Hepatocyte (in vitro differentiated cells): ENCODE measurements at places on chromosomes 16 and 17. TPM values are rescaled to one million over a fixed set of nuclear protein-coding genes. Genes with fewer than 3 reads are reported as not detected.

DNA sequence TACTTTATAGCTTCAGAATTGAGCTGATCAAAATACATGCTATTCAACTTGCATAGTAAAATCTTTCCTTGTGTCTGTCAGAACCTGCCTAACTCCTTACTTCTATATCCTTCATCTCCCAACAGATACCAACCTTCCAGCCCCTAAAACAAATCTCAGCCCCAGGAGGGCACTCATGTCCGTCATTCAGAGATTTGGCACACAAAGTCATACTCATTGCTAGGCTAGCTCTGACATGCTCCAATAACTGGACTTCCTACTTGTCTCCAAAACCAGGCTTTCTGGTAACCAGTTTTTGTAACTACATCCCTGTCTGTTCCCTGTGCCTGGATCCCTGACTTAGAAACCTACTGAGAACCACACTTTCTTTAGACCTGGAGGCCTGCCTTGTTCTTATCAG lies 37.5 kb upstream of the DHX40 start:
- H3K36me3 ChIP-seq = no peaks in the 10 kb centered on the region
- no peaks in the 10 kb centered on the region for H3K27me3 ChIP-seq

DNA sequence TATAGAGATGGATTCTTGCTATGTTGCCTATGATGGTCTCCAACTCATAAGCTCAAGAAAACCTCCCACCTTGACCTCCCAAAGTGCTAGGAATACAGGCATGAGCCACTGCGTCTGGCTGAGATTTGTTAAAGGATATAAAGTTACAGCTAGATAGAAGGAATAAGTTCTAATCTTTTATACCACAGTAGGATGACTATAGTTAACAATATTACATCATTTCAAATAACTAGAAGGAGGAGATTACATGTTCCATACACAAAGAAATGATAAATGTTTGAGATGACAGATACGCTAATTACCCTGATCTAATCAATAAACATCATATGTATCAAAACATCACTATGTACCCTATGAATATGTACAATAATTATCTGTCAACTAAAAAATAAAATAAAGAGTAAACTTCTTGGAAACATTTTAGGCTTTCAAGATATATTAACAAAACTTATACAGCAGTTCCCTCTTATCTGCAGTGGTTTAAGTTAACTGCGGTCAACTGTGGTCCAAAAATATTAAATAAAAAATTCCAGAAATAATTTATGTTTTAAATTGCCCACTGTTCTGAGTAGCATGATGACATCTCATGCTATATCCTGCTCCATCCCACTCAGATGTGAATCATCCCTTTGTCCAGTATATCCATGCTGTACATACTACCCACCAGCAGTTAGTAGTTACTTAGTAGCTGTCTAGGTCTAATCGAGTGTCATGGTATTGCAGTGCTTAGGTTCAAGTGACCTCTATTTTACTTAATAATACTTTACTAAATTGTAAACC lies 129.2 kb upstream of the NACA2 start:
- H3K36me3 ChIP-seq = no peaks in the 10 kb centered on the region
- no peak for DNase-seq
- H3K4me1 ChIP-seq = no peaks in the 10 kb centered on the region
- no peak overlapping the region for H3K27ac ChIP-seq
- no peaks in the 10 kb centered on the region for H3K27me3 ChIP-seq

DNA sequence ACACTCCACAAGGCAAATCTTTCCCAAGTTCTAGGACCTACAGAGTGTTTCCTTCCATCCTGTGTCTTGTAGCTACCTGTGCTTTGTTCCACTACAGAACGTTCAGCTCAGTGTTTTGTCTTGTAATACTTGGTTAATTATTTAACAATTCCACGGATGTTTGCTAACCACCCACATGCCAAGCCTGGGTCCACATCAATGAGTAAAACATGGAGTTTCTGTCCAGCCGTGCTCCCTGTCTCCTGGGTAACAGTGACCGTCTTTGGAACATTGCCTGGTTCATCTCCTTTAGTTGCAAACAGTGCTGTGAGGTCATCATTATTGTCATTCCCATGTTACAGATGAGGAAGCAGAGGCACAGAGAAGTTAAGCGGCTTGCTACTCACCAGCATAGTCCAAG lies 41.3 kb downstream of the IRF8 start:
- DNase-seq = peak; percentile 57
- H3K4me1 ChIP-seq = no peaks in the 10 kb centered on the region
- H3K4me3 ChIP-seq = no peak overlapping the region
- peak overlapping the region; percentile 61 for H3K27ac ChIP-seq
- no peaks in the 10 kb centered on the region for H3K36me3 ChIP-seq
- no peaks in the 10 kb centered on the region for H3K27me3 ChIP-seq

GRB7 gene
- polyA plus RNA-seq = 29.4 and 29.7 TPM in 2 replicates

GRCh38 chr16:87133966-87134627 lies 183.1 kb downstream of the C16orf95 start:
- no peaks in the 10 kb centered on the region for H3K27me3 ChIP-seq
- H3K4me3 ChIP-seq = no peak overlapping the region
- H3K4me1 ChIP-seq = peaks cover 4% of the 10 kb centered on the region
- no peaks in the 10 kb centered on the region for H3K36me3 ChIP-seq
